Smooth muscle cell of the brain vasculature (primary cell): ENCODE measurements at places on chromosomes 7 and 10.

DNA sequence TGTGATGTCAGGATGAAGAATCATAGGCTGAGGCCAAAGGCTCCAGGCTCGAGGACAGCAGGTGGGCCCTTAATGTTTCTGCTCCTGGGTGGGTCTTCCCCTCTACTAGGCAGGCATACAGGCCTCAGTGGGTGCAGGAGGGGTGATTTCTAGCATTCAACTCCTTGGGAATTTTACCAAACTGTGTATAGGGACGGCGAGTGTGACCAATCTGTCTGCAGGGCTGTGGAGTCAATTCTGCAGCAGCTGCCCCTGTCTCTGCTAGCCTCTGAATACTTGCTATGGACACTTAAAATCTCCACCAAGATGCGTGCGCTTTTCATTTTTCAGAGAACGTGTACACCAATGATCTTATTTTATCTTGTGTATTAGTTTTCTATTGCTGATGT lies 115.5 kb downstream of the WDR11 start:
- DNase-seq: no peak

GRCh38 chr7:48144291-48144768 lies 26.9 kb upstream of the ABCA13 start:
- no peak for DNase-seq

- no peak for DNase-seq
Observed at GRCh38 chr10:73857446-73857845, 16.9 kb downstream of the CAMK2G start.

GRCh38 chr10:79304479-79305087 lies 42.7 kb upstream of the PPIF start:
- no peak for DNase-seq

- no peak for DNase-seq
Observed at GRCh38 chr10:89479771-89480446, 55.5 kb downstream of the SLC16A12 start.

DNA sequence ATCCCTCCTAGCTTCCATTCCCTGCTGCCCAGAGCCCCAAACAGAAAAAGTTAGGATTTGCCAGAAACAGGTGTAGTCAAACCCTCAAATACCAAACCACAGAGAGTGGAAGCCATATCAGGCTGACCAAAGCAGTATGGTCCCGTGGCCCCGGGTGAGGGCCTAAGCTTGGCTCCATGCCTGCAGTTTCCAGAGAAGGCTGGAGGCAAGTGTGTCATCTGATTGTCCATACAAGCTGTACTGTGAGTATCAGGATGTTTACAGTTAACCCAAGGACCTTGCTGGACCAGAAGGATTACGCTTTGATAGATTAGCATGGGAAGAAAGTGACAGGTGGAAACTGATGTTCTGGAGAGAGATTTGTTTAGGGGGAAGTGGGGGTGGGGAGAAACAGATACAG lies 96.3 kb downstream of the PRKAG2 start:
- DNase-seq: no peak

DNA sequence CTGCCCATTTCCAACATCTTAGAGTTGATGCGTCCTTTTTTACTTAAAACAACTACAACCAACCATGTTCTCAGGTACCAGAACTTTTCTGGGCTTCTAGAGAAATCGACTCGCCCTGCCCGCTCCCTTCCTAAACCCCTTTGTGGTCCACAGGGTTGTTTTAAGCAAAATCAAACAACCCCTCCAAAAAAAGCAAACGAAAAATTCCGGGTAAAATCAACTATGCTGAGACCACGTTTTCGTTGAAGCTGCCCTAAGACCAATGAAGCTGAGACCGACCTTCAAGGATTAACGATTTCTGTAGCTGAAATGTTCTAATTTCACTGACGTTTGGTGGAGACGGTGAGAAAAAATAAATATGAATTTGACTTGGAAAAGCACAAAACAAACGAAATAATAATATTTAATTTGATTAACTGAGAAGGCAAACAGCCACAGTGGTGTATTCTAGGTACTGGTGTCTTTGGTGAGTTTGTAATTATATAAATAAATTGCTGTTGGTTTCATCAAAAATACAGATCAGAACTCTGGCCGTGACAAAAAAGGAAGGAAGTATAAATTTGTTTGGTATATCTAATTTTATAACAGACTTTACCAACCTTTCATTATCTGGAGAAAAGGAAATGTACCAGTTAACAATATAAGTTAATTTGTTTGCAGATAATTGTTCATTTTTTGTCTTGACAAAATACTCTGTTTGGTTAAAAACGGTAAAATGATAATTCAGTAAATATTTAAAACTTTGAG lies 4.7 kb upstream of the IGF2BP3 start:
- no peak for DNase-seq
